ENCODE measurements at places on chromosomes 1 and 21. TPM values are rescaled to one million over a fixed set of nuclear protein-coding genes. Genes with fewer than 3 reads are reported as not detected.

LCE3D gene
- not detected for total RNA-seq

- no peak overlapping the region for H3K27ac ChIP-seq
- no peak for DNase-seq
- no peak overlapping the region for H3K4me3 ChIP-seq
- no peaks in the 10 kb centered on the region for H3K36me3 ChIP-seq
- H3K4me1 ChIP-seq: no peaks in the 10 kb centered on the region
Measured at GRCh38 chr21:33372582-33372981, 30.6 kb upstream of the IFNGR2 start.

DNA sequence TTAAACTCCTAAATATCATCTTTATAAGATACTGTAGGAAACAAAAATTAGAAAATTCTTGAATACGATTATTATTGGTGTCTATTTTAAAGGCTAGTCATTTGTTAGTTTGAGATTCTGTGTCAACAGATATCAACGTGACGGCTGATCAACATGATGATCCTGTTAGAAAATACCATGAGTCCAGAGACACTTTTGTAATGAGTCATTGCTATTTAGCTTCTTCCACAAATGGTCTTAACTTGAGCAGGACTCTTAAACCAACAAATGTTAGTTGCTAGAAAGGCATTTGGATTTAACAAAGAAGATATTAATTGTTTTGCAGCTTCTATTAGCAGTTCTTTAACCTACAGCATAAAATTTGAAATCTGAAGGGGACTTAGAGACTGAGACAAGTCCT lies 131.2 kb downstream of the TGFB2 start:
- peak; percentile 96 for DNase-seq
- H3K27ac ChIP-seq: no peak overlapping the region
- no peak overlapping the region for H3K4me3 ChIP-seq

MT1HL1 gene
- not detected for total RNA-seq

ZNF648 gene
- total RNA-seq: not detected

DNA sequence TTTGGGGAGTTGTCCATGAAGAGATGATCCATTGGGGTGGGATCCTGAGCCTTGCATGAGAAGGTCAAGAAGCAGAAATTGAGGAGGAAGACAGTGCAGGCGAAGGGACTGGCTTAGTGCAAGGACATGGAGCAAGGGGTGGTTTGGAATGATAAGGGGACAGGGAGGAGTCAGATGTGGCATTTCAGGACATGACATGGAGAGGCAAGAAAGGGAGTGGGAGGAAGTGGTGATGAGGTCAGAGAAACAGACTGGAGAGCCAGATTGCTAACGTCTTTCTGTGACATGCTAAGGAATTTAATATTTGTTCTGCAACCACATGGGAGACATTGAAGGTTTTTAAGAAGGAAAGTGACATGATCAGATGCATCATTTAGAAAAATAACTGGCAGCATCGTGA lies 346.8 kb upstream of the FMN2 start:
- H3K36me3 ChIP-seq: no peaks in the 10 kb centered on the region
- H3K4me1 ChIP-seq: no peaks in the 10 kb centered on the region
- DNase-seq: no peak
- no peak overlapping the region for H3K27ac ChIP-seq

DNA sequence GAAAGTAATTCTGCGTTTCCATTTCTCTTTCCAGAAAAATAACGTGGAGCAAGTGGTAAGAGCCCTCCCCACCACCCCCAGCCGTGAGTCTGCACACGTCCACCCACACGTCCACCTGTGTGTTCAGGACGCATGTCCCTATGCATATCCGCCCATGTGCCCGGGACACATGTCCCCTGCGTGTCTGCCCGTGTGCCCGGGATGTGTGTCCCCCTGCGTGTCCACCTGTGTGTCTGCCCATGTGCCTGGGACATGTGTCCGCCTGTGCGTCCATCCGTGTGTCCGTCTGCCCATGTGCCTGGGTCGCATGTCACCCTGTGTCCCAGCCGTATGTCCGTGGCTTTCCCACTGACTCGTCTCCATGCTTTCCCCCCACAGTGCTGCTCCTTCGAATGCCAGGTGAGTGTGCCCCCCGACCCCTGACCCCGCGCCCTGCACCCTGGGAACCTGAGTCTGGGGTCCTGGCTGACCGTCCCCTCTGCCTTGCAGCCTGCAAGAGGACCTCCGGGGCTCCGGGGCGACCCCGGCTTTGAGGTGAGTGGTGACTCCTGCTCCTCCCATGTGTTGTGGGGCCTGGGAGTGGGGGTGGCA lies 5.6 kb downstream of the COL6A1 start:
- H3K4me1 ChIP-seq: peaks cover 19% of the 10 kb centered on the region
- no peak overlapping the region for H3K27ac ChIP-seq
- H3K4me3 ChIP-seq: no peak overlapping the region
- peaks cover 81% of the 10 kb centered on the region for H3K36me3 ChIP-seq

- no peak overlapping the region for H3K4me3 ChIP-seq
- H3K4me1 ChIP-seq: peaks cover 20% of the 10 kb centered on the region
- peaks cover 4% of the 10 kb centered on the region for H3K36me3 ChIP-seq
- H3K27me3 ChIP-seq: no peaks in the 10 kb centered on the region
- peak; percentile 24 for DNase-seq
Measured at GRCh38 chr21:45469273-45470086, 64.5 kb downstream of the COL18A1 start.

DNA sequence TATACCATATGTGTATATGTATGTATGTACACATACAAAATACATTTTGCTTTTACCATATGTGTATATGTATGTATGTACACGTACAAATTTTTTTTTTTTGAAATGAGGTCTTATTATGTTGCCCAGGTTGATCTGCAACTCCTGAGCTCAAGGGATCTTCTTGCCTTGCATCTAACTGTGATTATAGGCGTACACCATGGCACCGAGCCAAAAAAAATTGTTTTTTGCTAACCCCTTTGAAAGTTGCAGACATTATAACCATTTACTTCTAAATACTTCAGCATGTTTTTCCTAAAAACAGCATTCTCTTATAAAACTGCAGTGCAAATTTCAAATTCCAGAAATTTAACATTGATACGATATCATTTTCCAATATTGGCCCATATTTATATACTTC lies 147.0 kb downstream of the POU2F1 start:
- no peak overlapping the region for H3K4me3 ChIP-seq
- no peaks in the 10 kb centered on the region for H3K36me3 ChIP-seq
- no peaks in the 10 kb centered on the region for H3K27me3 ChIP-seq
- H3K27ac ChIP-seq: no peak overlapping the region
- H3K4me1 ChIP-seq: no peaks in the 10 kb centered on the region

DNA sequence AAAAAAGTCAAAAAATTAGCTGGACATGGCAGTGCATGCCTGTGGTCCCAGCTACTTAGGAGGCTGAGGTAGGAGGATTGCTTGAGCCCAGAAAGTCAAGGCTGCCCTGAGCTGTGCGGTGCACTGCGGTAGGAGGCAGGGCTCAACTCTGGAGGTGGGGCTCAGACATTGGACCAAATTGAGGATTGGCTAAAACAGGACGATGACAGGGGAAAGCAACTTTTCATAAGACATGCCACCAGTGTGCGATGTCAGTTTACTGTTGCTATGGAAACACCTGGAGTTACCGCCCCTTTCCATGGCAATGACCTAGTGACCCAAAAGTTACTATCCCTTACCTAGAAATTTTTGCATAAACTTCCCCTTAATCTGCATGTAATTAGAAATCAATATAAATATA lies 85.3 kb downstream of the DISP3 start:
- no peak overlapping the region for H3K27ac ChIP-seq
- DNase-seq: no peak
- no peak overlapping the region for H3K4me3 ChIP-seq
- H3K4me1 ChIP-seq: no peaks in the 10 kb centered on the region
- H3K27me3 ChIP-seq: no peaks in the 10 kb centered on the region

AVPR1B gene
- total RNA-seq: not detected

DNA sequence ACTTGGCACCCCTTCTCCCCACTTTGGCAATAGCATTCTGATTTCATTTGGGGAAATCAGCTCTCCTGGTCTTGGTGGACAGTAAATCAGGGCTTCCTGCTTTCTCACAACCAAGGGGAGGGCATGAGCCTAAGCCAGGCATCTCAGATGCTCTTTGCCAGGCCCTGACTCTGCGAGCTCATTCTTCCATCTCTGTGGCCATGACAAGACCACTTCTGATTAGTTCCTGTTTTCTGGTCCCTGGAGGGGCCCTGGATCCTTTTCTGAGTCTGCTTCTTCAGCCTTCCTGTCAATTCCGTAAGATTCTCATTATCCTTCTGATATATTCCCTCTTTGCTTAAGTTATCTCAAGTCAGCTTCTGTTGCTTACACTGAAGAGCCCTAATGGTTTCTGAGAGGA lies 210.4 kb downstream of the HIVEP3 start:
- H3K27me3 ChIP-seq: peaks cover 3% of the 10 kb centered on the region
- H3K36me3 ChIP-seq: no peaks in the 10 kb centered on the region

DNA sequence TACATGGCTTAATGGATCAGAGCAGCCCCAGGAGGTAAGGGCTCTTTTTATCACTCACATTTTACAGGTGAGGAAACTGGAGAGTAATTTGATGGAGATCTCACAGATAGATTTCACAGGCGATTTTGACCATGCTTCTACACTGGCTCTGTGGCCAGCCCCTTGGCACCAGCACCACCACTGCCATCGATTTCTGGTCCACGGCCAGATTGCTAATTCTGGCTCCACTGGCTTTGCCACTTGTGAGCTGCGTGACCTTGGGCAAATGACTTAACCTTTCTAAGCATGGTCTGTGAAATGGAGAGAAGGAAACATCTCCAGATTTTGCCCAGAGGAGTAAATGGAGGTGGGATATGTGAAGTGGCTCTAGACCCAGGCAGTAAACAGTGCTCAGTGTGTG lies 32.6 kb downstream of the KCNC4 start:
- H3K27ac ChIP-seq: no peak overlapping the region
- peaks cover 2% of the 10 kb centered on the region for H3K27me3 ChIP-seq
- no peak overlapping the region for H3K4me3 ChIP-seq
- no peak for DNase-seq
- peaks cover 2% of the 10 kb centered on the region for H3K4me1 ChIP-seq

DNA sequence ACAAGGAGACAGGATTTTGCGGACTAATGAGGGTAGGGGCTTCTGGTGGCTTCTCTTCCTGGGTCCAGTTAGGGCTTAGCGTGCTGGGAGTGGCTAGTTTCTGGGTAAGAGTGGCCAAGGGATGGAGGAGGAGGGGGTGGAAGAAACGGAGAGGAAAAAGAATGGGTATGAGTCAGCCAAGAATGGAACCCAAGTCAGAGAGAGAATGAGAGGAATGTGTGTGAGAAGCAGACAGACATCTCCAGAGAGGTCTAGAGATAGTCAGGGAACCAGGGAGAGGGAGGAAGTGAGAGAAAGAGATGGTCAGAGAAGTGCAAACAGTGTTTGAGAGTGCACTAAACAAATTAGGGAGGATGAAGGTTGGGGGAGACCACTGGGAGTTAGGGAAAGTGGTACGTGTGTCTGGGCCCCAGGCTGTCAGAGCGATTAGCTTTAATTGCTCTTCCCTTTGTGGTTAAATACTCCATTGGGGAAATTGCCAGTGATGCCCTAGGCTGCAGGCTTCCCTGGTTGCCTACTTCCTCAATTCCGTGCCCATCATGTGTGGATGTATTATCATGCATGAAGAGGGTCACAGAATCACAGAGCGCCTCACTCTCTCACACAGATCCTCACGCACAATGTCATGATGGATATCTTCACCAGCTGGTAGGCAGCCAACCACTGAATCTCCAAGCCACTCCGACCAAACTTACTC lies 1.4 kb downstream of the PEA15 start:
- no peaks in the 10 kb centered on the region for H3K27me3 ChIP-seq
- H3K4me3 ChIP-seq: peak overlapping the region; percentile 96
- H3K36me3 ChIP-seq: peaks cover 26% of the 10 kb centered on the region
- peak overlapping the region; percentile 97 for H3K27ac ChIP-seq

DNA sequence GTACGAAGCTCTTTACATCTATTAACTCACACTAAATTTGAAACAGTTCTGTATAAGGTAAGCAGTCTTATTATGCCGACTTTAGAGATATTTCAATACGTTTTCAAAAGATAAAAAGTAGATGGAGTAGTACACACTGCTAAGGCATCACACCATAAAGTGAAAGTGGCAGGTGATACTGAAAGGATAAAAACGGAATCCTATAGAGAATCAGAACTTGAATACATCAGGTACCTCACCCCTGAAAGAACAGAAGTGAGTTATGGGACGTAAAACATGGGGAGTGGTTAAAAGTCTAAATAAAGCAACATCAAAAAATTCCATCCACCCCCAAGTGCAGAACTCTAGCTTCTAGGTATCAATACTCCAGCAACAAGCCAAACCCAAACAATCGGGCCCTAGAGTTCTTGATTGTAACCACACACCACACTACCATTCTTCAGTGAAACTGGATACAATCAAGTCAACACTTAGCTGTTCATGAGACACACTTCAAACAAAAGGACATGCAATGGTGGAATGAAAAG lies 142.6 kb downstream of the SMYD3 start:
- no peak overlapping the region for H3K27ac ChIP-seq
- no peaks in the 10 kb centered on the region for H3K27me3 ChIP-seq
- no peak for DNase-seq
- H3K36me3 ChIP-seq: no peaks in the 10 kb centered on the region

- H3K4me3 ChIP-seq: no peak overlapping the region
- peak overlapping the region; percentile 8 for H3K27ac ChIP-seq
- peaks cover 13% of the 10 kb centered on the region for H3K4me1 ChIP-seq
- H3K27me3 ChIP-seq: no peaks in the 10 kb centered on the region
- H3K36me3 ChIP-seq: no peaks in the 10 kb centered on the region
Measured at GRCh38 chr1:91826649-91827048, 59.3 kb downstream of the TGFBR3 start.
